IMR-90 (cell line): ENCODE measurements at places on chromosomes 7 and 10. TPM values are rescaled to one million over a fixed set of nuclear protein-coding genes. Genes with fewer than 3 reads are reported as not detected.

DNA sequence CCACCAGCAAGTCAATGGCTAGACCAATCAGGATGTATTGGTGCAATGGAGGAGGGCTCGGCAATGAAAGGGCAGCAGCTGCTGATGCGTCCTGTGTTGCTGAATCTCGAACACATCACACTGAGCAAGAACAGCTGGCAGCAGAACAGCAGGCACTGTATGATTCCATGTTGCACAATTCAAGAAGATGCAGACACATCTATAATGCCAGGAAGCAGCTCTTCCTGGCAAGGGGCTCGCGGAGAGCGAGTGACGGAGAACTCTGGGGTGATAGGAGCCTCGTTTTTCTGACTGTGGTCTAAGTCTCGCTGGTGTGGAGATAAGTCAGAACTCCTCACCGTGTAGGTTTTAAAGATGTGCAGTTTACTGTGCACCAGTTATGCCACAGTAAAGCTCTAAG, 24.8 kb upstream of the PFKP start:
- DNase-seq: no peak

The TRIM73 gene
- 0.18 and 0.28 TPM in 2 replicates for total RNA-seq

- no peak for DNase-seq
These were observed 493.2 kb upstream of the ADARB2 start for GRCh38 chr10:2230478-2230877.

DNA sequence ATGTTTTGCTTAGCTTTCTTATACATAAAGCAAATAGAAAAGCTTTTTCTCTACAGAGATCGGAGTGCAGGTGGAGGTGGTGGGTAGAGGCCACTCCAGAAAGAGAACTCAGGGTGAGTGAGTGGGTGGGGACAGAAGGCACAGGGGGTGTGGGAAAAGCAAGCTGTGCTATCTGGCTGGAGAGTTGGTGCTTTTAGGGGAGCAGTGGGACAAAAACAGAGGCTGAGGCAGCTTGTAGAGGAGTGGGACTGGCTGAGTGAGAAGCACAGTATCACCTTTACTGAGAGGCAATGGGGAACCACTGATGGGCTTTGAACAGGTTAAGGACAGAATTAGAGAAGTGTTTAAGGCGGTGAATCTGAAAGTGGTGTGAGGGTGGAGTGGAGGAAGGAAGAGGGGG, 275.3 kb downstream of the TCF7L2 start:
- DNase-seq: no peak

DNA sequence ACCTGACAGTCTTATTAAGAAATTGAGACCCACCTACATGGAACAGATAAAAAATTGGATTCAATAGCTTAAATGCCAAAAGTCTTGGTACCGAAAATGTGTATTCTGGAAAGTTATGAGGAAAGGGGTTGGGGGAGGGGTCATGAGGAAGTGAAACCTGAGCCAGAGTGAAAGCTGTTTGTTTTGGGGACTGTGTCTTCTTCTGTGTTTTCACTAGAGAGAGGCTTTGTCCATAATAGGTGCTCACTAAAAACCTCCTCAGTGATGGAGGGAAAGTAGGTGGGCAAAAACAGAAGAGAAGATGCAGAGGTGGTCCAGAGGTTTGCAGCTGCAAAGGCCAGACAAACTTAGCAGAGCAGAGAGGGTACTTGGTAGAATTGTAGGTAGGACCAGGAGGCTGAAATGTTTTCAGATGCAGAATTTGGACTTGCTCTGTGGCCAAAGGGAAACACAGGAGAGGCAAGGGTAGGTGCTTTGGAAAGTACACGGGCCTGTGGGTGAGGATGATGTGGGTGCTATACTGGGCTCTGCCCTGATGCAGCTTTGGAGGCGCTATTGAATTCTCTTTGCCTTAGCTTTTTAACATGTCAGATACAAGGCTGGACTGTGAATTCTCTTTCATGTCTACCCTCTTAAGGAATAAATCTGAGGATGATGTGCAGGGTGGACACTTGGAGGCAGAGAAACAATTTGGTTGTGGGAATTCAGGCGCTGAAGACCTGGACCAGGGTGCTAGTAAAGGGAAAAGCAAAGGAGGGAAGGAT, 254.6 kb downstream of the PTEN start:
- DNase-seq: no peak

- no peak for DNase-seq
These were observed 32.8 kb upstream of the SLC18A3 start for GRCh38 chr10:49577182-49577925.

The NXPH1 gene
- total RNA-seq: not detected in 2 replicates
